ENCODE measurements at places on chromosomes 6 and 20. TPM values are rescaled to one million over a fixed set of nuclear protein-coding genes. Genes with fewer than 3 reads are reported as not detected.

Gene TNF
- 3.1 TPM for polyA plus RNA-seq

Gene MYLK4
- polyA plus RNA-seq = 0.37 TPM

Gene ARMH2
- polyA plus RNA-seq = 0.29 TPM

Gene AHCY
- 23.4 TPM for polyA plus RNA-seq

Gene SNX3
- polyA plus RNA-seq = 193 TPM

Gene PRRT1
- 0.18 TPM for polyA plus RNA-seq

Gene PTGIS
- not detected for polyA plus RNA-seq

Gene ETV7
- polyA plus RNA-seq = 11.6 TPM

Gene ADAM33
- not detected for polyA plus RNA-seq

Gene PGC
- polyA plus RNA-seq = not detected

Gene NR2E1
- polyA plus RNA-seq = not detected

Gene SLC35D3
- not detected for polyA plus RNA-seq

Gene RBBP8NL
- polyA plus RNA-seq = not detected

Gene CST2
- polyA plus RNA-seq = not detected

Gene CST5
- polyA plus RNA-seq = not detected

Gene LY86
- polyA plus RNA-seq = 0.31 TPM

Gene ZNF334
- polyA plus RNA-seq = not detected

Gene COL12A1
- not detected for polyA plus RNA-seq

Gene TUBB1
- polyA plus RNA-seq = 0.14 TPM

Gene KCNQ2
- polyA plus RNA-seq = 1.1 TPM

Gene MAP3K7
- polyA plus RNA-seq = 27.9 TPM

Gene SALL4
- not detected for polyA plus RNA-seq

Gene SEC63
- 21.4 TPM for polyA plus RNA-seq

Gene HM13
- 139 TPM for polyA plus RNA-seq

Gene SPATA25
- not detected for polyA plus RNA-seq

Gene ERVFRD-1
- not detected for polyA plus RNA-seq

Gene OPN5
- polyA plus RNA-seq = not detected

Gene COL9A1
- polyA plus RNA-seq = not detected

Gene DYNLT2
- polyA plus RNA-seq = 1.1 TPM

Gene FAM209B
- polyA plus RNA-seq = not detected

Gene BPIFB1
- not detected for polyA plus RNA-seq

Gene AGER
- polyA plus RNA-seq = not detected

Gene TBX18
- not detected for polyA plus RNA-seq

Gene RNF5
- polyA plus RNA-seq = 127 TPM

Gene CD109
- 0.32 TPM for polyA plus RNA-seq

Gene C6orf52
- polyA plus RNA-seq = 0.68 TPM

Gene FRK
- not detected for polyA plus RNA-seq

Gene SPDEF
- not detected for polyA plus RNA-seq

Gene EFCAB8
- not detected for polyA plus RNA-seq

Gene SLC12A5
- polyA plus RNA-seq = not detected

Gene TRIM10
- polyA plus RNA-seq = not detected

Gene MAFB
- polyA plus RNA-seq = not detected

Gene ZSCAN23
- not detected for polyA plus RNA-seq

Gene C6orf58
- polyA plus RNA-seq = not detected

Gene NCOA6
- 1.7 TPM for polyA plus RNA-seq

Gene RNF182
- polyA plus RNA-seq = not detected
